ENCODE measurements at places on chromosomes 6 and 20.
A peak's percentile ranks its signal among the peaks of the same experiment; 100 is the strongest.

DNA sequence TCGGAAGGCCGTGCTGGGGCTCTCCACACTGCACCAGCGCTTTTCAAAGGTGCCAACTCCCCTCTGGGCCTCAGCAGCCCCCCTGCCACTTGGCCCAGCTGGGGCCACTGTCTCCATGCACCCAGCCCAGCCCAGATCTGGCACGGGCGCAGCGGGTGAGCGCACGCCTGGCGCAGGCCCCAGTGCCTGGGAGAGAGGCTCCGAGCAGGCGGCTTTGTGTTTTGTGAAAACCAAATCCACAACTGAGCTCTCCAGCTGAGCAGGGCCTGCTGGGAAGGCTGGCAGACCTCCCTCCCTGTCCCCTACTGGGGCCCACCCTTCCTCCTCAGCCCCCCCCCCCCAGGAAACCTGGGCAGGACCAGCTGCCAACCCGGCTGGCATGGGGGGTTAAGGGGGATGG lies 17.0 kb downstream of the MDGA1 start:
- no peak for DNase-seq

GRCh38 chr6:15754035-15754705 lies 91.3 kb upstream of the DTNBP1 start:
- no peak for DNase-seq

- DNase-seq, result no peak
Observed at GRCh38 chr20:44900231-44900854, 9.5 kb upstream of the PABPC1L start.

- no peak for DNase-seq
Observed at GRCh38 chr6:110035321-110035720, 57.2 kb downstream of the GPR6 start.

GRCh38 chr20:52275181-52275691 lies 83.7 kb upstream of the ZFP64 start:
- DNase-seq, result no peak

- no peak for DNase-seq
Observed at GRCh38 chr20:7137395-7138151, 370.1 kb downstream of the BMP2 start.

- no peak for DNase-seq
Observed at GRCh38 chr6:139007428-139007827, 19.4 kb upstream of the REPS1 start.

- DNase-seq, result no peak
Observed at GRCh38 chr20:47765691-47766594, 19.3 kb downstream of the SULF2 start.

DNA sequence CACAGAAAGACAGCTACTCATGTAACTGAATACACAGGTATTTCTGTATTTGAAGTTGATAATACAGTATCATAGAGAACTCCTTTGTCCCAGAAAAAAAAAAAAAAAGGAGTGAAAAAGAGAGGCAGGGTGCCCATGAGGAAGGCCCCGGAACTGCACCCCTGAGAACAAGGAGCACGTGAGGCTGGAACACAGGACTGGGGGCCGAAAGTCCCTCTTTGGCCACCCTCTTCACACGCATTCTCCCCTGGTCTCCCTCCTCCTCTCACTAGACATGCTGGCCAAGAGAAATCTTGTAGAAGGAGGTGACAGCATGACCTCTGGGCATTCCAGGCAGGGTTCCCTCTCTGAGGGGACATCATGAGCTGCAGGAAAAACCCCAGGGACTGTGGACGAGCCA lies 62.7 kb upstream of the TRAF3IP2 start:
- no peak for DNase-seq

- DNase-seq, result no peak
Observed at GRCh38 chr6:162055365-162055764, 672.2 kb downstream of the PRKN start.

DNA sequence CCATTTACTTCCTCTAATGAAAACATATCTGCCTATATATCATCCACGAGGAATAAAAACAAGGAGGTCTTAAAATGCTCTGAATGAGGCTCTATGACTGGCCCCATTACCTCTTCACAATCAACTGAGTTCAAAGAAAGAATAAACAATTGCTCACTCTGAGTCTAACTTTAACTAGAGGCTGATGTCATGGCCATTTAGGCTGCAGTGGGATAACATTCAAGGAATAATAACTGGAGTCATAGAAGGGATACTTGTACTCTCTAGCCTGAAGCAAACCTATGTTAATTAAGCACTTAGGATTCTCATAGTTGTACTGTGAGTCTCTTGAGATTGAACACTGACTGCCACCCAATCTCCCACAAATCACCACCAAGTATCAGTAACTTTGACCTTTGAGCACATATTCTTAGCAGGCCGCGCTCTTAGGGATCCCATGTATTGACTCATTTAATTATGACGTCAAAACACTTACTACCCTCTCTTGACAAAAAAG lies 70.2 kb downstream of the PERP start:
- DNase-seq, result no peak

DNA sequence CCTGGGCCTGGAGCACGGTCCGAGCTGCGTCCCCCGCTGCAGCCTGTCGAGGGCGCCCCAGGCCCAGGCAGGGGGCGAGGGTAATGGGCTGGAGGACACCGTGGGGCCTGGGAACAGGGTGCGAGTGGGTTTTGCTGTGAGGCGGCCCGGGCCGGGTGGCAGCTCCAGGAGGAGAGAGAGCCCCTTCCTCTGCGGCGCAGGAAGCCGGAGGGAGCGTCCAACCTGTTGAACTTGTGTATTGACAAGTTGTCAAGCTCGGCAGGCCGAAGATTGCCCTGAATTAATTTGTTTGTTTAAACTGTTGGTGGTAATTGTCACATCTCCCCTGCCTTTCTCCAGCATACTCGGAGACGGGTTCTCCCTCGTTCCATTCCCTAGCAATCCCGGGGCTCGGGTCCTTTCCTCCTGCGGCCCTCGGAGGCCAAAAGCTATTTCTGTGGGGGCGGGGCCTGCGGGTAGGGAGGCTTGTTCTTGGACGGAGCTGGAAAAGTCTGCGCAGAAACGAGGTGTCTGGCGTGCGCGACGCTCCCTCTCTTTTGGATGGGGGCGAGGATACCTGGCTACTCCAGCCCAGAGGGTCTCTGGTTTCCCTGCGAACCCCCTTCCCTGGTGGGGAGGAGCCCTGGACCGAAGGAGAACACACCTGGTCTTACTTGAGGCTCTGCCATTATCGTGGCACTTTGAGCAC lies 9.9 kb downstream of the NR2E1 start:
- no peak for DNase-seq

- no peak for DNase-seq
Observed at GRCh38 chr6:137342607-137343190, 123.5 kb upstream of the IFNGR1 start.

GRCh38 chr20:58892141-58892931 lies 39.8 kb downstream of the GNAS start:
- peak; percentile 58 for DNase-seq

DNA sequence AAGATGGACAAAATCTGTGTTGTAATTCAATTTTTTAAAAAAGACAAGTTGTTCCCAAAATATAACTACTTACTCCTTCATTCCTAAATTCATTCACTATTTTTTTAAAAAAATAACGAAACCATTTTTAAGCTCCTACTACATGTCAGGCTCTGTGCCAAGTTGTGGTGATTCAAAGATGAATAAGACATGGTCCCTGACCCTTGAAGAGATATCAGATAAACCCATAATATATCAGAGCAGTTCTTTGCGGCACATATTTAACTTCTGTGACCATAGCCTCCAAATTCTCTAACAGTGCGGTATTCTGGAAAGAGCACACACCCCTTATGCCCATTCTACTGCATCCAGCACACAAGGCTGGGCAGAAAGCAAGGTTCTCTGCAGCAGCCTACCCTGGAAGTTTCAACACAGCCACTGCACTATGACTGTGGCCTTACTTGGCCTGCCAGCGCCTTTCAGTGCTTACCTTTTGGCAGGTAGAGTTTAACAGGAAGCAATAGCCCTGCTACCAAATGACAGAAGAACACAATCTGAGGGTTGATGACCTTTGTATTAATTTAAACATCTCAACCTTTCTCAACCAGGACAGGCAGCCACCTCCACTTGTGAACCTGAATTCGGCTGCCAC lies 406.5 kb downstream of the BTBD9 start:
- DNase-seq, result no peak

- peak; percentile 3 for DNase-seq
Observed at GRCh38 chr20:48921883-48922820, 641 bp downstream of the ARFGEF2 start.

GRCh38 chr20:34983995-34984735 lies 28.5 kb downstream of the MYH7B start:
- no peak for DNase-seq

DNA sequence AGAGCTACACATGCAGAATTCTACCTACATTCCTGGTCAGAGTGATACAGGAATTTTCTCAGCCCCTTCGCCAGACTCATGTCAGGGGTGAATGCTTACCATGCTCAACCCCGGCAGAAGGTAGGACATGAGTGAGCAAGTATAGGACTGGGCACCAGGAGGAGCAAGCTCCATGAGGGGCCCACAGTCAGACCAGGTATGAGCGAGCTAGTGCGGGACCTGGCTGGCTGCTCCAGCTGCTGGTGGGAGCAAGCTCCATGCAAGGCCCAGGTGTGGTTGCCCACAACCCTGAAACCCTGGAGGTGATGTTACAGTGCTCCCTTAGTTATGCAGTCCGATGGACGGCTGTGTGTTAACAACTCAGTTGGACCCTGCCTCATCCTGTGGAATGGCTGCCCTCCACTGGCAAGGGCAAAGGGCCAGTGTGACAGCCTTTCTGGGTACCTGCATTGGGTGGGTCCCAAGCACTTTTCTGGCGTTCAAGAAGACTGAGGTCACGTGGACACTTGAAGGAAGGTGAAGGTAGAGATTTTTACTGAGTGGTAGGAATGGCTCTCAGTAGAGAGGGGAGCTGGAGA lies 503.5 kb upstream of the CITED2 start:
- DNase-seq, result no peak

DNA sequence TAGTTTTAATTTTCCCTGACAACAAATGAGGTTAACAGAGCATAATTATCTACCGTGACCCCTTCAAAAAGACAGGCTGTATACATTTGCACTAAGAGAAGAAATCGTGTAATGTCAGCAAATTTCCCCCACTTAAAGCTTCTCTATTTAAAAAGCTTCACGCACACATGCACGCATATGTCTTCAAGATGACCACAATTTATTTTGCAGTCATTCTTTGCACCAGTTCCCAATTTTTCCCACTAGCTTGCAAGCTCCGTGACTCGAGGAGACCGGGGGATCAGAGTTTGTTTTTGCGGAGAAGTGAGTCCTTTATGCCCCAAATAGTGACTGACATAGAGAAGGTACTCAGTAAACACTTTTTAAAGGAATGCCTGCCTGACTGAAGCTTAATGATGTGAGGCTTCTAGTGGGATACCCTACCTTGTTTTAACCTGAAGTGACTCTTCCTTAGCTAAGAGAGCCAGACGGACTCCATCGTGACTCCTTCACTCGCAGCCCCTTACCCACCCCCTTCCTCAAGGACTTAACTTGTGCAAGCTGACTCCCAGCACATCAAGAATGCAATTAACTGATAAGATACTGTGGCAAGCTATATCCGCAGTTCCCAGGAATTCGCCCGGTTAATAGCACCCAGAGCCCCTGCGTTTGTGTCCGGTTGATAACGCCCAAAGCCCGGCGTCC lies 9.3 kb upstream of the NQO2 start:
- DNase-seq, result no peak

- no peak for DNase-seq
Observed at GRCh38 chr20:50456452-50457324, 53.5 kb upstream of the PTPN1 start.

DNA sequence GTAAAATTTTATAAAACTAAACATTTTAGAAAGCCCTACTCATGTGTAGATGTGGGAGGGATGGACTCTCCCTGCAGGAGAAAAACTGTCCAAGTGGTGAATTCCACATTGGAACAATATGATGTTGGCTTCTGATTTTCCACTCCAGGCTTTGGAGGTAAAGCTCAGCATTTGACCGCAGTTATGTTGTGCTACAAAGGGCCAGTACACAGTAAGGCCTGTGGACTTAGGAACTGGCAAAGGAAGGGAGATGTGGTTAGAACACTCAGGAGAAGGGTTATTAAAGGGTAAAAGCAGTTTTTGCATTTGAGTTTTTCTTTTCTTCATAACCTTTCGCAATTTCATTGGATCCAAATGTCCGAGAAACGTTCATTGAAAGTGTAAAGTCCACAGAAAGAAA lies 150.3 kb upstream of the SASH1 start:
- no peak for DNase-seq

DNA sequence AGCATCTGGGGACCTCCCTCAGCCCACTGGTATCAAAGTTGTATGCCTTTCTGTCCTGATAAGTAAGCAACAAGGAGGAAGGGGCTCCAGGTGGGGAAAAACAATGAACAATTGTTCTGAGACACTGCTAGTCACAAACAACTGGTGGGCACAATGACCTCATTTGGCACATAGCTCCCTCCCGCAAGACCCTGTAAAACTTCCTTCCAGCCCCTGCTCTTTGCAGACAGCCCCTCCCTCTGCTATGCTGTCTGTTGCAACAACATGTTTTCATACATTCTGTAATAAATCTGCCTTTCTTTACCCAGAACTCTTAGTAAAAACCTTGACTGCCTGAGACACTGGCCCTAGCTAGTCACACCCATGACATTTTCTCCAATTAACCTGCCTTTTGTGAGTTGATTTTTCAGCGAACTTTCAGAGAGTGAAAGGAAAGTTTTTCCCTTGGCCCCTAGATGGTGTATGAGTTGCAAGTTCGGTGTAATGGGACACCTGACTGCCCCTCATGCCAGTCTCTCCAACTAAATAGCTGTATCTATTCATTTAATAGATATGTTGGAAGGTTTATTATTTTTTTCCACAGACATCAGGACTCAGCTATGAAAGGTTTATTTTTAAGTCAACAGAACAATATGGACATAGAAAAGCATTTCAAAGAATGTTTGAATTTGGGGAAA lies 142.3 kb upstream of the SLC22A16 start:
- DNase-seq, result no peak

- no peak for DNase-seq
Observed at GRCh38 chr6:119346450-119346849, 3.1 kb downstream of the MAN1A1 start.
